Stimulated activated CD4-positive, alpha-beta T cell treated with anti-CD3 and anti-CD28 coated beads, TNF-alpha, amount 100 ng/mL, for 1 hour (primary cell): ENCODE measurements at places on chromosomes 6 and 20.

GRCh38 chr6:74410630-74411029 lies 714.6 kb downstream of the CD109 start:
- no peak for DNase-seq

DNA sequence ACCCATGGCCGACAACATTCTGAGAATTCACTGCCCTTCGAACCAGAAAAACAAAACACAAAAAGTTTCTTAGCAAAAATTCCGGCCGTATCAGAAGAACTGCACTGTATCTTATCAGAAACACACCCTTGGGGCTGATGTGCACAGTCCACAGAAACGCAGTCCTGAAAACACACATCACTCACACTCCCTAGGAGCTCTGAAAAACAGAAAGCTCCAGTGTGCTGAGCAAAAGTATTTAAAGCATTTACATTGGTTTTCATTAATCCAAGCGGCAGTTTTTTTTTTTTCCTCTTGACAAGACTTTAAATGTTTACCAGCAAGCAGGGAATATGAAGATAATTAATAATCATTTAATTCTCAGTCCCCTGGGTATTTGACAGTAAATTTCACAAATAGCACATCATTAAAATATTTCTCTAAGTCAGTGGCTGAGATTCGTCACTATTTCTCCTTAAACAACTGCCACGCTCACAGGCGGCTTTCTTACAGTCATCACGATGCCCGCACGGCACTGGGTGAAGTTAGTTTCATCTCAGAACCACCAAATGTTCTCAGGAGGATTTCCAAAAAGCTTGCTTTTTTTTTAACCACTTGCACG lies 13.3 kb downstream of the NFATC2 start:
- DNase-seq, result no peak

DNA sequence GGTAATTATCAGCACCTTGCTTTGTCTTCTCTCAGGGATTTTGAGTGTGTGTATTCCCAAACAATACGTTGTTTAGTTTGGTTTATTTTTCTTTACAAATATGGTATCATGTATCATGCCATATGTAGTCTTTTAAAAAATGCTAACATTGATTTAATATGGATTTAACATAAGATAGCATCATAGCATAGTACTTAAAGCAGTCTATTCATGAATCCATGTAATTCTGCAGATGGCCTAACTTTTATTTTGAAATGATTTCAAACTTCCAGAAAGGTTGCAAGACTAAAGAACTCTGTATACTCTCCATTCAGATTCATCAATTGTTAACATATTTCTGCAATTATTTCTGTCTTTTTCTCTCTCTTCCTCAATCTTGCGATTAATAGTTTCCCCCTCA lies 7.9 kb downstream of the ZDHHC14 start:
- no peak for DNase-seq

GRCh38 chr6:17240803-17241500 lies 40.2 kb upstream of the RBM24 start:
- no peak for DNase-seq

GRCh38 chr6:53067849-53068361 lies 2.7 kb downstream of the FBXO9 start:
- no peak for DNase-seq

DNA sequence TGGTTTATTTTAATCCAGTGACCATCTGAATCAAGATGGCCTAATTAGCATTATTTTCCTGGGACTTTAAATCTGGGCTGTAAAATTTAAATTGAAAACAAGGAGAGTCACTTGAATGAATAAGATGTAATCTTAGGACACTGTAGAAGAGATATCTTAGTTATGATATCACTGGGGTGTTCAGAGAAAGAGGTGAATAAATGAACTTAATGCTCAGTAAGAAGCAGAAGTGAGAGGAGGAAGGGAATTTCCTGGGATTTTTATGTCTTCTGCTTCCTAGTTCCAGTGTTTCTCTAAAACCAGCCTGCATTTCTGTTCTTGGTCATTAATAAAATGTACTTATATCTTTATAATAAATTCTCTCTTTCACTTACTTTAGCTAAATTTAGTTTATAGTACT lies 136.8 kb upstream of the PTPRK start:
- no peak for DNase-seq

DNA sequence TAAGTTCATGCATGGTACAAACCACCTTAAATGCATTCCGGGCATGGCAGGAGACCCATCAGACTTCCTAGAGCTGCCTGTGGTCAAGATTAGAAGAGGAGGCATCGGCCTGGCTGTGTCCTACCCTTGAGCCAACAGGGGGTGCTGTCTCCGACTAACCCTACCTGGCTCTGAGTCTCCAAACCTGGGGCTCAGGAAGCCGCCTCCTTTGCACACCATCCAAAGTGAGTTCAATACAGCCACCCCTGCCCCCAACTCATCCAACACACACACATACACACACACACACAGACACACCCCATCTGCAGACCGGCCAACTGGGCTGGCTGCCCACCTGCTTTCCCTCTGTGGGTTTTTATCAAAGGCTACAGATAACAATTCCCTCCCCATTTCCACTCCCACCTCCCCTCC lies 77.0 kb downstream of the JPH2 start:
- no peak for DNase-seq

DNA sequence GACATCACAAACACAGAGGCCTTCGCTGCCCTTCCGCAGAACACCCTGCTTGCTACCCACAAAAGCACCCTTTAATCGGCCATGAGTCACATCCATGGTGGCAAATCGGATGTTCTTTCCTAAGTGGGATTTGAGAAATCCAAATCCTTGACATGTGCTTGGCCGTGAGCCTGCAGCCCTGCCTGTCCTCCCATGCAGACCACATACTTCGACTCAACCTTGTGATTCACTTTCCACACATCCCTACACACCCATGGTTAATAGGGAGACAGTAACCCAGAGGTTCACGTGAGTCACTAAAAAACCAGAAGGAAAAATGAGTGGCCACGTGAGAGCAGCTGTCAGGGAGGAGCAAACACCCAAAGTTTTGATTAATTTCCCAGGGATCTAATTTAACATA lies 19.4 kb downstream of the RAMACL start:
- DNase-seq, result no peak

DNA sequence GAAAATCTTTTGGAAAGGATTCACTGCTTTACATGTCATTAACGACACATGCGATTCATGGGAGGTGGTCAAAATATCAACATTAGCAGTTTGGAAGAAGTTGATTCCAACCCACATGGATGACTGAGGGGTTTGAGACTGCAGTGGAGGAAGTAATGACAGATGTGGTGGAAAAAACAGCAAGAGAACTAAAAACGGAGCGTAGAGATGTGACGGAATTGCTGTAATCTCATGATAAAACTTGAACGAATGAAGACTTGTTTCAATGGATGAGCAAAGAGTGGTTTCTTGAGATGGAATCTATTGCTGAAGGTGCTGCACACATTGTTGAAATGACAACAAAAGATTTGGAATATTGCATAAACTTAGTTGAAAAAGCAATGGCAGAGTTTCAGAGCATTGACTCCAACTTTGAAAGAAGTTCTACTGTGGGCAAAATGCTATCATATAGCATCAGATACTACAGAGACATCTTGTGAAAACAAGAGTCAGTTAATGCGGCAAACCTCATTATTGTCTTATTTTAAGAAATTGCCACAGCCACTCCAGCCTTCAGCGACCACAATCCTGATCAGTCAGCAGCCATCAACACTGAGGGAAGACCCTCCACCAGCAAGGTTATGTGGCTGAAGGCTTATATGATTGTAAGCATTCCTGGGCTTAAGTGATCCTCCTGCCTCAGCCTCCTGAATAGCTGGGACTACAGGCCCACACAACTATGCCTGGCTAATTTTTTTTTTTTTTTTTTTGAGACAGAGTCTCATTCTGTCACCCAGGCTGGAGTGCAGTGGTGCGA lies 19.2 kb downstream of the SRSF3 start:
- no peak for DNase-seq

GRCh38 chr6:115902436-115902835 lies 158.3 kb downstream of the FRK start:
- no peak for DNase-seq

DNA sequence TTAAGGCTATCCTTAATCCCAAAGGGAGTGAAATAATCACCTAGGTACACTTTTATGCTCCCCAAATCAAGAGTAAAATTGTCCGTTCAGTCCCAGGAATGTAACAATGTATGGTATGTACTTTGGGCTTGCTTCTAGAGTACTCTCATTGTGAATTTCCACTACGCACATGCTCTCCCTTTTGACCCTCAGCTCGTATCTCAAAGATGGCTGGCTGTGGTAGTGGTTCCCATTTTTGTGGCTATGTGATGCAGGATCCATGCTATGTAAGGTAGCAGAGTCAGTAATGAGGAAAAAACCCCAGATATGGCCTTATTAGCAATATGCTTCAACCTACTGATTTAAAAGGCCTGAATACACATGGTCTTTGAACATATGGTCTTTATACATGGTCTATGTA lies 133.7 kb downstream of the DST start:
- DNase-seq, result no peak

DNA sequence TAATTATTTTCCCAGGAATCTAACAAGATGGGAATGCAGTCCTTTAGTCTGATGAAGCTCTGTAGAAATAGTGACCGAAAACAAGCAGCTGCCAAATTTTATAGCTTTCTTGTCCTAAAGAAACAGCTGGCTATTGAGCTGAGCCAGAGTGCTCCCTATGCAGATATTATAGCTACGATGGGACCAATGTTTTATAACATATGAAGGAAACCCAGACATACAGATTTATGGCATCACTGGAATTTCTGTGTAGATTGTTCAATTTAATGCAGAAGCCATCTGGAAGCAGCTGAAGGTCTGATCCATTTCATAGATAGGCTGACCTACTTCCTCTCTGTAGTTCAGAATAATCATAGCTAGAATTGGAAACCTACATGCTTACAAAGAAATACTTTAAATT lies 11.8 kb upstream of the SNPH start:
- DNase-seq, result no peak

GRCh38 chr6:16238963-16239797 lies 793 bp downstream of the GMPR start:
- no peak for DNase-seq

GRCh38 chr6:166761801-166762200 lies 134.8 kb upstream of the RPS6KA2 start:
- DNase-seq, result no peak

- no peak for DNase-seq
These were observed 122.5 kb downstream of the CARMIL1 start for GRCh38 chr6:25401711-25402110.

DNA sequence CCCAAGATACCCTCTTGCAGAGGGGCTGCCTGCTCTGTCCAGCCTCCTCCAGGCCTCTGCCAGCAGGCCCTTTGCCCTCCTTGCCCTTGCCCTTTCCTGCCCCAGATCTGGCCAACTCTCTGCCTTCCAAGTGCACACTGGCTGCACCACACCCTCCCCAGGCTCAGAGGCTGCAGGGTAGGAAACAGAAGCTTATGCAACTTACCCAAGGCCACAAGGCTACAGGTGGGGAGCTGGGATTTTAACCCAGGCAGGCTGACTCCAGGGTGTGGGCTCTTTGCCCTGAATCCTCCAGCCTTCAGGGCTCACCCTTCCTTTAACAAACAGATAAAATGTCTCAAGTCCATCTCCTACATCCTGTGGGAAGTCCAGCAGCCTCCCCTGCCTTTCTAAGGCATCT lies 14.5 kb upstream of the TRAF3IP2 start:
- no peak for DNase-seq

DNA sequence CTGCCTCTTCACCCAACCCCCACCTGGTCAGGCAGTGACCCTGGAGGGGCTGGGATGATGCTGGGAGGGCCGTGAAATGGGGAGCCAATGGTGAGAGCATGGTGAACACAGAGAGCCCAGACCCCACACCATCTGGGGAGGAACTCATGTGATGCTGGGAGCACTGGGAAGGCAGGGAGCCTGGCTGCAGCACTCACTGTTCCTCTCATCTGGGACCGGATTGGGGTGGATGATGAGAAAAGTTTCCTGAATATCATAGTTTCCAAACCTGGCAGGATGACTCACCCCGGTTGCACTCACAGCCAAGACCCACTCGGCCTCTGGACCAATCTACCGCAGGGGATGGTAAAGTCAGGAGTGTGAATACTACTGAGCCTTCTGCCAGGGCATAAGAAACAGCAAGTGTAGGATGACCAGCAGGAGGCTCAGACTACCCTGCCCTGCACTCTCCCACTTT lies 21.8 kb downstream of the ULBP1 start:
- DNase-seq, result no peak

DNA sequence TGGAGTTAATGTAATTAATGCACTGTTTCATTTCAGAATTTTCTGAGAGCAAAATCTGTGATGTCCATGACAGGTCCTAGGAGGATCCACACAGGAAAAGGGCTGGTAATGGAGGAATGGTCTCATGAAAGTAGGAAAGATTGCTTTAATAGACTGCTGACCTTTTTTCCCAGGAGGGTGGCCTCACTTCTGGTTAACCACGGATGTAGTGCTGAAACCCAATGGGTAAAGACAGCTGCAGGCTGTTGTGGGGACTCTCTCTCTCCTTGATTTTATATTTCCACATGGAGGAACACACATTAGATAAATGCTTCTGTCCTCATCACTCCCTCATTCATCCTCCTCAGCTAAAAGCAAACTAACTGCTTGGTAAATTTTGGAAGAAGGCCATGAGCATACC lies 23.6 kb upstream of the RIPOR2 start:
- DNase-seq, result no peak

- no peak for DNase-seq
These were observed 129.8 kb downstream of the CD164 start for GRCh38 chr6:109252261-109253041.

GRCh38 chr6:107447663-107448216 lies 11.6 kb downstream of the PDSS2 start:
- no peak for DNase-seq

DNA sequence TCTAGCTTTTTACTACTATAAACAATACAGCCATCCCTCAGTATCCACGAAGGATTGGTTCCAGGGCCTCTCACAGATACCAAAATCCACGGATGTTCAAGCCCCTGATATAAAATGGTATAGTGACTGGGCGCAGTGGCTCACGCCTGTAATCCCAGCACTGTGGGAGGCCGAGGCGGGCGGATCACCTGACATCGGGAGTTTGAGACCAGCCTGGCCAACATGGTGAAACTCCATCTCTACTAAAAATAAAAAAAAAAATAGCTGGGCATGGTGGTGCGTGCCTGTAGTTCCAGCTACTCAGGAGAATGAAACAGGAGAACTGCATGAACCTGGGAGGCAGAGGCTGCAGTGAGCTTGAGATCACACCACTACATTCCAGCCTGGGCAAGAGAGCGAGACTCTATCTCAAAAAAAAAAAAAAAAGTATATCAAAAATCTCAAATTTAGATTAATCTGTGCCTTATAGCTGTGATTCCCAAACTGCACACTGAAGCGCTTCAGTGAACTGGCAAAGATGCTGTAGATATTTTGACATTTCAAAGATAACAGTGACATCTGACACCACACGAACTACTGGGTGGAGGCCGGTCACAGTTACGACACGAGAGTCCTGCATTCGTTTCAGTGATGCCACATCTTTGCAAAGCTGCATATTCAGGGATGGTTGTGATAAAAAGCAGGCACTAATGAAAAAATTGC lies 38.3 kb downstream of the MRS2 start:
- no peak for DNase-seq

GRCh38 chr6:16398587-16398986 lies 160.2 kb downstream of the GMPR start:
- DNase-seq, result no peak

GRCh38 chr6:94177429-94177828 lies 758.1 kb upstream of the EPHA7 start:
- no peak for DNase-seq

GRCh38 chr20:50138479-50139393 lies 14.8 kb downstream of the PEDS1 start:
- no peak for DNase-seq

- no peak for DNase-seq
These were observed 46.9 kb upstream of the POPDC3 start for GRCh38 chr6:105226598-105227294.

GRCh38 chr6:78533426-78533825 lies 333.9 kb upstream of the IRAK1BP1 start:
- no peak for DNase-seq
